Mesenchymal stem cell (in vitro differentiated cells and primary cell): ENCODE measurements at places on chromosomes 4 and X.

- peaks cover 12% of the 10 kb centered on the region for H3K36me3 ChIP-seq
- no peaks in the 10 kb centered on the region for H3K27me3 ChIP-seq
Observed at GRCh38 chr4:88793475-88793874, 95.8 kb upstream of the NAP1L5 start.

DNA sequence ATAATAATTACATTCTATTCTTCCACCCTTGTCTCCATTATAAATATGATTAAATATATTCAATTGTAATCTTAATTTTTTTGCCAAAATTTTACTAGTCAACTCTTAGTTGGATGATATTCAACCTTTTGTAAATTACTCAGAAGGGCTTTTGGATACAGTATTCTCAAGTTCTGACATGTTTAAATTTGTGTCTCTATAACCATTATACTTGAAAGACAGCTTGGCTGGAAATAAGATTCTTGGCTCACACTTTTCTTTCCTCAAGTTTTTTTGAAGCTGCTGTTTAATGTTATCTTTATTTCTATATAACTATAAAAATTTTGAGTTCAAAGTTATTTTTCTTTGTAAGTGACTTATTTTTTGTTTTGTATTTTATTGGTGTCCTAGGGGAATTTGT lies 214.4 kb downstream of the ARAP2 start:
- no peaks in the 10 kb centered on the region for H3K4me1 ChIP-seq
- no peaks in the 10 kb centered on the region for H3K36me3 ChIP-seq
- H3K27ac ChIP-seq = no peak overlapping the region

DNA sequence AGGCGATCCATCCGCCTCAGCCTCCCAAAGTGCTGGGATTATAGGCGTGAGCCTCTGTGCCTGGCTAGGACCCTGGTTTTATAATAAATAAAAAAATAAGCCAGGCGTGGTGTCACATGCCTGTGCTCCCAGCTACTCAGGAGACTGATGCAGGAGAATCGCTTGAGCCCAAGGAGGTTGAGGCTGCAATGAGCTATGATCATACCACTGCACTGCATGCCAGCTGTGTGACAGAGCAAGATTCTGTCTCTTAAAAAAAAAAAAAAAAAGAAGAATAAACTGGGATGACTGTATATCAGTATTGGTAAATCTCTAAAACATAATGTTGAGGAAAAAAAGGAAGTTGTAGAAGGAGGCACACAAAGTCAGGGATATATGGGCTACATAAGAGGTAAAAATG lies 45.7 kb upstream of the SLC34A2 start:
- no peak for DNase-seq
- H3K27me3 ChIP-seq = peaks cover 2% of the 10 kb centered on the region
- no peaks in the 10 kb centered on the region for H3K36me3 ChIP-seq
- no peaks in the 10 kb centered on the region for H3K4me1 ChIP-seq
- H3K4me3 ChIP-seq = no peak overlapping the region

DNA sequence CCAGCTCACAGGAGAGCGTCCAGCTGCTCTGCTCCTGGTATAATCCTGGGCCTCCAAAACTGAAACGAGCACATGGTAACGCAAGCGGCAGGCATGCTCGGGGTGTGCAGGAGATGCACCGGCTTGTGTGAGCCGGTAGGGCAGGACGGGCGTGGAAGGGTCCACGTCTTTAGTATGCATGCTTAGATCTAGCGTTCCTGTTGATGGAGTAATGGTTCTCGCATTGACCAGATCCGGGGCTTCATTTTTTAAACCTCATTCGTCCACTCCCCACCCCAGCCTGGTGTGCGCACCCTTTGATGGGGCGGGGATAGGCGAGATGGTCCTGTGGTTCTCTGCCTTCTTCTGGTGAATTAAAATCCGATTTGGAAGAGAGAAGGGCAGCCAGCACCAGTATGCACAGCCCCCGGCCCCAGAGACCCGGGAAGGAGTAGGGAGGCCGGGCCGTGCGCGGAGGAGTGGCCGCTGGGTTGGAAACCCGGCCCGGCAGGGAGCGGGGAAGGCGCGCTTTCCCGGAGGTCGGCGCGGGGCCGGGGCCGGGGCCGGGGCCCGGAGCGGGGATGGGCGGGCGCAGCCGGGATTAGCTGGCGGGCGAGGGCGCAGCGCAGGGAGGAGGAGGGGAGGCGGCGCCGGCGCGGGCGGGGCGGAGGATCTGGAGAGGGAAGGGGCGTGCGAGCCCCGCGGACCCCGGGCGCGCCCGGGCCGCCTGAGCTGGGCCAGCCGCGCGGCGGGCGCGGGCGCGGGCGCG lies 39.9 kb downstream of the FAM149A start:
- DNase-seq = peak; percentile 54
- H3K27ac ChIP-seq = no peak overlapping the region
- no peaks in the 10 kb centered on the region for H3K36me3 ChIP-seq
- H3K4me1 ChIP-seq = peaks cover 15% of the 10 kb centered on the region
- H3K4me3 ChIP-seq = peak overlapping the region; percentile 70
- no peaks in the 10 kb centered on the region for H3K27me3 ChIP-seq

DNA sequence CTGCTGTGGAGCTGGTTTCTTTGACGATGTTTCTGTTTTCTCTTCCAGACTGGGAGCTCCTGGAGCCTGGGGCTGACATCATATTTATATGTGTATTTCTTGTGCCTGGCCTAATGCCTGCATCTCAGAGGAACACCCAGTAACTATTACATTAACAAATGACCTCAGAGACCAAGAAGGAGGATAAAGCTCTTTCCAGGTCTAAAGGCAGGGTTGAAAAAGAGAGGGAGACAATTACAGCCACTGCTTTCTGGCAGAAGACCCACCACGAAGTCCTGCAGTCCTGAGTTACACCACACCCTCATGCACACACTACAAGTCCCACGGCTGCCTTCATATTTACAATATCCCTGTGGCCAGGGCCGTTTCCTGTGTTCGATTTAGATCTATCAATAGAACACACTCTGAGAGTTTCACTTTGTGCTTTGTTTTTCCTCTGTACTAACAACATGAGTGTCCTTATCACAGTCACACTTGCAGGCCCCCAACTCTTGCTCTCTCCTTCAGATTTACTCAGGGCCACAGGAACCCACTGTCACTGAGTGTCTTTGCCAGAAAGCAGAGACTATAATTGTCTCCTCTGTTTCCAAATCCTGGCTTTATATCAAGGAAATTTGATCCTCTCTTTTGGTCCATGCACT lies 535.5 kb downstream of the MID1IP1 start:
- peak; percentile 77 for DNase-seq
- H3K4me3 ChIP-seq = no peak overlapping the region
- no peak overlapping the region for H3K27ac ChIP-seq
- H3K36me3 ChIP-seq = no peaks in the 10 kb centered on the region
- no peaks in the 10 kb centered on the region for H3K4me1 ChIP-seq
- H3K27me3 ChIP-seq = peaks cover 79% of the 10 kb centered on the region

DNA sequence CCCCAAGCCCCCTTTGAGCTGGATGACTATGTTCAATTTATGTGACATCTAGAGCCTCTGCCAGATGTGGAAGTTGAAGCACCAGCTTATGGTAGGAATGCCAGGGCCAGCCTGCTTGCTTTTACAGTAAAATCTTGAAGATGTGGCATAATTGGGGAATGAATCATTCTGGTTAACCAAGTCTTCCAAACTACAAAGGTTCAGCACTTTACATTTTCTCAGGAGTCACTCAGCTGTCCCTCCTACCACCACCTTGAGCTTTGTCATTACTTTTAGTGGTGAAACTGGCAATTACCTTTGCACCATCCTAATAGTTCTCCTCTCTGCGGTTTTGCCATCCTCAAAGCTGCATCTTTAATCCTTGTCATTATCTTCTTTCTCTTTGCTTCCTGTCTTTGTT lies 172.2 kb downstream of the HS6ST2 start:
- no peak overlapping the region for H3K4me3 ChIP-seq
- peak; percentile 11 for DNase-seq
- H3K27me3 ChIP-seq = peaks cover 21% of the 10 kb centered on the region
- H3K4me1 ChIP-seq = no peaks in the 10 kb centered on the region
- H3K27ac ChIP-seq = no peak overlapping the region

- peaks cover 42% of the 10 kb centered on the region for H3K36me3 ChIP-seq
- peak overlapping the region; percentile 92 for H3K27ac ChIP-seq
- H3K4me1 ChIP-seq = peaks cover 38% of the 10 kb centered on the region
- peak; percentile 67 for DNase-seq
- H3K4me3 ChIP-seq = no peak overlapping the region
Observed at GRCh38 chr4:7805533-7806337, 133.9 kb downstream of the AFAP1 start.

- no peak overlapping the region for H3K27ac ChIP-seq
- H3K4me1 ChIP-seq = no peaks in the 10 kb centered on the region
- H3K4me3 ChIP-seq = no peak overlapping the region
- no peaks in the 10 kb centered on the region for H3K36me3 ChIP-seq
- DNase-seq = no peak
Observed at GRCh38 chr4:100079264-100079663, 111.0 kb downstream of the DDIT4L start.
